NCI-H748 treated with DMSO at 0.1 percent for 48 hours (cell line): ENCODE measurements at places on chromosomes 6 and 20.

GRCh38 chr6:152273002-152273401 lies 364.2 kb downstream of the SYNE1 start:
- DNase-seq = no peak

GRCh38 chr6:104614394-104614793 lies 245.3 kb downstream of the HACE1 start:
- DNase-seq = no peak

DNA sequence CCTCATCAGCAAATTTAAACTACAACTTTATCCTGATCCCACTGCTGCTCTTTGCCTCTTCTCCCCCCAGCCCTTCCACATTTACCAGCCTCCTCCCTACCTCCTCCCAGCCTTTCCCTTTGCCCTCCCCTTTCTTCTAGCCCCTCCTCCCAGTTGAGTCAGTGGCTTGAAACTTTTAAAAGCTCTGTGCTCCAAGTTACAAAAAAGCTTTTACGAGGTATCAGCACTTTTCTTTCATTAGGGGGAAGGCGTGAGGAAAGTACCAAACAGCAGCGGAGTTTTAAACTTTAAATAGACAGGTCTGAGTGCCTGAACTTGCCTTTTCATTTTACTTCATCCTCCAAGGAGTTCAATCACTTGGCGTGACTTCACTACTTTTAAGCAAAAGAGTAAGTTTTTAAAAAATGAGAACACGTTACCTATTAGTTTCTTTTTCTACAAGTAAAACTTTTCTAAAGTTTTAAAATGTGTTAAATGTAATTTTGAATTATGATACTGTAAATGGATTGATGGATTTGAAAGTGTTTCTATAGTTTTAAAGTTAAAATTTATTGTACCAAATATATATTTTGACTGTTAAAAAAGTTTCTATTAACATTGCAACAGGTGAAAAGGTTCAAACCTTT lies at the start of gene GJA1:
TSS of gene GJA1 (plus strand) at position 203 of the 626 bp plus-strand sequence. CDS start 11,202 bp downstream, outside the sequence.
- DNase-seq = no peak

DNA sequence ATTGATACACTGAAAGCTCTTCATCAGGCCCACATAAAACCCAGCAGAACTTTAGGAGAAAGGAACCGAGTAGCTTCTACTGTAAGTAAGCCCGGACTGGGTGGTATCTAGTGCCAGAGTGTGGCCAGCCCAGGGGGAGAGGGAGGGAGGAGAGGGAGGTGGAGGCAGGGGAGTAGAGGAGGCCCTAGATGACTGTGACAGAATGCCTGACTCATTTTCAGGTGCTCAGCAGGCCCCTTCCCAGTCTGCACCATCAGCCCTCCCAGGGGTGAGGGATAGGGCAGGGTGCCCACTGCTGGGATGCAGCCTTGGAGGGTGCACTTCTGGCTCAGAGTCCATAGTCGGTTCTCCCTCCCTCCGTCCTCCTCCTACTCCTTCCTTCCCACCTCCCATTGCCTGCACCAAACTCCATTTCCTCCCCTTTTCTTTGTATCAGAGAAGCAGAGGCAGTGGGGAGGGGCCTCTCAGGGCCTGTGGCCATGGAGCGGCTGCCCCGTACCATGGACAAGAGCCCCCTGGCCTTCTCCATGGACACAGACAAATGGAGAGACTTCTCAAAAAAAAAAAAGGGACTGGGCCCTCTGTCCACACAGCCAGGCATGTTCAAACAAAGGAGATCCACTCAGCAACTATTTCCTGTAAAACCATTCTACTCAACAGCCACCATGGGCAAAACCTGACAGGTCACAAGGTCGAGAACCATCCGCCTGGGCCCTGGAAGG lies 184.9 kb upstream of the SNX9 start:
- DNase-seq = no peak

GRCh38 chr6:79042088-79042798 lies 35.8 kb downstream of the PHIP start:
- no peak for DNase-seq

DNA sequence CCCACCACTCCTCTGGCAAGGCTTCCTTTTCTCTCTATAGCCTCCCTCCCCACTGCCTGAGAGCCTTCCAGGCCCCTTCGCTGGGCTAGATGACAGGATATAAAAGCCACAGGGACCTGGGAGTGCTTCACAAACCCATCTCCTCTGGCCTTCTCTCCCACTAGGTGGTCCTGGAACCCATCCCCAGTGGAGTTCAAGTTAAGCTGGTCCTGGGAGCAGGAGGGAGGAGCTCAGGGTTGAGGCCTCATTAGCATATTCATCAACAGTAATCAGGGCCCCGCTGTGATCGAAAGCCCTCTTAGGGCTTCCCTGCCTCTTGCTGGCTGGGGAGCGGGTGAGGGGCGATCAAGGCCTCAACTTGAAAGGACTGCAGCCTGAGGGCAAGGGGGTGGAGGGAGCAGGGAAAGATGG lies 9.1 kb downstream of the EBF4 start:
- DNase-seq = no peak

- DNase-seq = peak; percentile 50
Measured at GRCh38 chr20:5118220-5119142, 1.3 kb downstream of the PCNA start.

DNA sequence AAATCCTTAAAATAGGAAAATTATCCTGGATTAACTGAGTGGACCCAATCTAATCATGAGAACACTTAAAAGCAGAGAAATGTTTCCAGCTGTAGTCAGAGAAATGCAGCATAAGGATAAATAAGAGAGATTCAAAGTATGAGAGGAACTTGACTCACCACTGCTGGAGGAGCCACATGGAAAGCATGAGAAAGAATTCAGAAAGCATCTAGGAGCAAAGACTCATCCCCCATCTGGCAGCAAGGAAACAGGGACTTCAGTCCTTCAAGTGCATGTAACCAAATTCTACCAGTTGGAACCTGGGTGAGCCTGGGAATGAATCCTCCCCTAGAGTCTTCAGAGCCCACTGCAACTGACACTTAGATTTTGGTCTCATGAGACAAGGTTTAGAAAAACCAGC lies 33.7 kb downstream of the RNF146 start:
- no peak for DNase-seq

DNA sequence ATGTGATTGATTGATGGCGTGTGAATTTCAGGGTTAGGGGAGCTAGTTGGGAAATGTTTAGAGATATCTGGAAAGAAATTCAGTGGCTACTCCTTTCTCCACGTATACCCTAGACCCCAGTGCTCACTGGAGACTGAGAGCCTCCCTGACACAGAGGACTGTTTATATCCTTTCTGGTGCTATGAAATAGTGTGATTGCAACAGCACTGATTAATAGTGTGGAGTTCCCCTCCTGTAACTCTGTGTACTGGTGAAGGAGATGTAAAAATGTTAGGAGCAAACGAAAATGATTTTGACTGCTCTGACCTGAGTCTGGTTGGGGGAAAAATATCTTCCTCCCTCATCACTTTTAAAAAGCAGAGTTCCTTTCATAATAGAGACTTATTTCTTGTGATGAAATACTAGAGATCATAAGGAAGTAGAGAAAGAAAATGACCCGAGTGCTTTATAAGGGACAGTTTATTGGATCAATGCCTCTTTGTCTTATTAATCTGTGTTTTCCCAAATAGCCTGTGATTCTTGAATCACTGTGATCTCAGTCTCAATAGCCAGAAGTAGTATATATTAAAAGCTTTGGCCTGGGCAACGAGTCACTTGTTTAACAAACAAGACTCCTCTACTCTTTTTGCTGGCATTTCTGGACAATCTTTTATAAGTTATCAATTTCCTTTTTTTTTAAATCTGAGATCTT lies 92.3 kb downstream of the RNF182 start:
- DNase-seq = no peak

GRCh38 chr6:158629367-158630221 lies 14.9 kb downstream of the DYNLT1 start:
- no peak for DNase-seq

GRCh38 chr6:73656531-73657145 lies 2.8 kb upstream of the SLC17A5 start:
- DNase-seq = no peak

GRCh38 chr6:141445928-141446628 lies 686.6 kb upstream of the GJE1 start:
- DNase-seq = no peak

DNA sequence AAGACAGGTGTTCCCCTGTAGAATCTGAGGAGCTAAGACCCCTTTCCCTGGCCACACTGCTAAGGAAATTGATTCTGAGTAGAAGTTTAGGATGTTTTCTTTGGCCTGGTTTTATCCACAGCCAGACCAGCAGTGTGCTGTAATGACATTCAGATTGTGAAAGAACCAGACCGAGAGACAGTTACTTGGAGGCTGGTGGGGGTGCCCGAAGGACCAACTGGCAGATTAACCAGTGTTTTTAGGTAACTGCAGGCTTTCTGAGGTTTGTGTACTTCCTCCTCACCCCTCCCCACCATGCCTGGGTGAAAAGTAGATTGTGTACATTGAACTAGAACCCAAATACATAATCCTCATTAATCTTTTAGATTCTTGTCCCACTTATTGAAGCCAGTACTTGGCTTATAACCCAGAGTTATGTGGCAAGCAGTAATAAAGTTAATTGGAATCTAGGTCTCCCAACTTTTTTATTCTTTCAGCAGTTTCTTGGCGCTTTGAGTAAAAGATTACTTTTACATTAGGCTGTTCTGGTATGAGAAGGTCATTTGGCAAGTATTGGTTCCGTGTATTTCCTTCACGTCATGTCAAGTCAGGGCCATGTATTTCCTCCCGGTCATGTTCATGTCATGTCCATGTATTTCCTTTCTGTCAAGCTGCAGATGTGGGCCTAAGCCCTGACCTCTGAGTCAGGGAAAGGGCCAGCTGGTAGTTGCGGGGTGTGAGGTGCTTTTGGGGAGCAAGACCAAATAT lies 93.7 kb downstream of the TCP11 start:
- no peak for DNase-seq

GRCh38 chr6:112027942-112028674 lies 25.8 kb upstream of the CCN6 start:
- no peak for DNase-seq

DNA sequence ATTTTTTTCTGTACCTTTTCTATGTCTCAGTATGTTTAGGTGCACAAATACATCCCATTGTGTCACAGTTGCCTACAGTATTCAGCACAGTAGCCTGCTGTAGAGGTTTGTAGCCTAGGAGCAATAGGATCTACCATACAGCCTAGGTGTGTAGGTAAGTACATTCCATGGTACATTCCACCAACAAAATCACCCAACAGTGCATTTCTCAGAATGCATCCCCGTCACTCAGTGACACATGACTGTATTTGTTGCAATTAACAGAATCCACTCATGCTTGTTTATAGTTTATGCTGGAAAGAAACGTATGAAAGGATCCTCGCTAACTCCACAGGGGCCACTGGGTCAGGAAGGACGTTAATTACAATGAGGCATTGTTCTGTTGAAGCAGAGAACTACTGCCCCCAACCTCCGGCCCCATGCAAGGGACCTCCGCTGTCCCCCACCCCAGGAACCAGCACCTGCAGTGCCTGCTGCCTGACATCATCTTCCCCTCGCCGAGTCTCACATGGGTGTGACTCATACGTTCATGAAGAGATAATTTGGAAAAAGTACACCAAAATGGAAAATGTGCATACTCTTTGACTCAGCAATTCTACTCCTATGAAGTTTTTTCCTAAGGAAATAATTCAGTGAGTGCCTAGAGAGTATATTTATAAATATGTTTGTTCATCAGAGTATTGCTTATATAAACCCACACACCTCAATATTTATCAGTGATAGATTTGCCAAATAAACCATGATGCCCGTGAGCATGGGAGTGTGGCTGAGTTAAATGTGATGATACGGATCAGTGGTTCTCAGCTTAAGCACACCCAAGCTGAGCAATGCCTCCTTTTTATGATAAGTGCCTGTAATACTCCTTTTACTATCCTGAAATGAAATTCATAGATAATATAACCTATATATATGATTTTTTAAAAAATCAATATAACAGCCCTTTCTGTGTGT lies 156.4 kb upstream of the ECI2 start:
- no peak for DNase-seq

GRCh38 chr6:79536585-79536953 lies 661 bp downstream of the LCA5 start:
- no peak for DNase-seq

DNA sequence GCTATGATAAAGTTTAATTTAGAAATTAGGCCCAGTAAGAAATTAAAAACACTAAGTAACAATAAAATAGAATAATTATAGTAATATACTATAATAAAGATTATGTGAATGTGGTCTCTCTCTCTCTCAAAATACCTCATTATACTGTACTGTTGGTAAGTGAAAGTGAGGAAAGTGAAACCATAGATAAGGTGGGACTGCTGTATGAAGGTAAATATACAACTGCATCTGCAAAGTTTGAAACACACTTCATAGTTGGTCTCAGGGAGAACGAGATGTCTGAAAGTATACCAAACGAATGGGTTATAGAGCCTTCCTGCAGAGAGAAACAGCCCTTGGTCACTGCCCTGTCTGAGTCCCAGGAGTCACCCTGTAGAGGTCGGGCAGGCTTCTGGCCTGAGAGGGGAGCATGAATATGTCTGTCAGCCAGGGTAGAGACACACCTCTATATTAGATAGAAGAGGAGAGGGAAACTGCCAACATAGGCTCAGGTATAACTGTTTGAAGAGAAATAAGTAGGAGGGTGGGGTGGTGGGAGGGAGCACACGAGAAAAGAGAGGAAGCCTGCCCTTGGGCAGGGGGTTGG lies 31.8 kb downstream of the SESN1 start:
- DNase-seq = no peak

DNA sequence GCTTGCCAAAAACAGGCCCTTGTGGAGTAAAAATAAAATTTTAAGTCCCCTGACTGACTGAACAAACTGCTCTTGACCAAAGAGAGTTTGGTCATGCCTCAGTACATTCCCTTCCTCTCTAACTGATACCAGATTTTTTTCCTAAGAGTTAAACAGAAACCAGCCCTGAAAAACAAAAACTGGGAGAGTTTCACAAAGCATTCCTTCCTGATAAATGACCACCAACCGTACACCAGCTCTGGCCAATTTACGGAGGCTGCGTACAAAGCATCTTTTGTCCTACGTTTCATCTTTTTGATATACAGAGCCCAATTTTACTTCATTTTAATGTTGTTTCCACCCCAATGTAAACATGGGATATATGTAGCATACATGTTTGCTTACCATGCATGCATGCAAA lies 477.4 kb upstream of the HTR1E start:
- DNase-seq = no peak

DNA sequence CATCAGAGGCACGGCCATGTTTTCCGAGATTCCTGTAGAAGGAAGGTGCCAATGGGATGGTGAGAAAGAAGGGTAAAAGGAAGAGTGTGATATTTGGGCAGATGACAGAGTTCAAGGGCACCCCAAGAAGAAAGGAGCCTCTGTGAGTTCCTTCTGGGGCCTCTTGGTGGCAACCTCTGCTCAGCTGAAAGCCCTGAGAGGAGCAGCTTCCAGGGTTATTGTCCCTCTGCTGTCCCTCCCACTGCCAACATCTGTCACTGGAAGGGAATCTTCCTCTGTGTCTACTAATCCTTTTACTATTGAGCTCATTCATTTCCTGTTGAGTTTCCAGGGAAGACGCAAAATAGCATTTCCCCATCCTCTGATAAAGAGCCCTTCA lies 40.0 kb upstream of the KCNK16 start:
- no peak for DNase-seq

- DNase-seq = peak; percentile 98
Measured at GRCh38 chr20:41650231-41650948, 32.2 kb upstream of the CHD6 start.
